Fibroblast of villous mesenchyme (primary cell): ENCODE measurements at places on chromosomes 5 and 9.

DNA sequence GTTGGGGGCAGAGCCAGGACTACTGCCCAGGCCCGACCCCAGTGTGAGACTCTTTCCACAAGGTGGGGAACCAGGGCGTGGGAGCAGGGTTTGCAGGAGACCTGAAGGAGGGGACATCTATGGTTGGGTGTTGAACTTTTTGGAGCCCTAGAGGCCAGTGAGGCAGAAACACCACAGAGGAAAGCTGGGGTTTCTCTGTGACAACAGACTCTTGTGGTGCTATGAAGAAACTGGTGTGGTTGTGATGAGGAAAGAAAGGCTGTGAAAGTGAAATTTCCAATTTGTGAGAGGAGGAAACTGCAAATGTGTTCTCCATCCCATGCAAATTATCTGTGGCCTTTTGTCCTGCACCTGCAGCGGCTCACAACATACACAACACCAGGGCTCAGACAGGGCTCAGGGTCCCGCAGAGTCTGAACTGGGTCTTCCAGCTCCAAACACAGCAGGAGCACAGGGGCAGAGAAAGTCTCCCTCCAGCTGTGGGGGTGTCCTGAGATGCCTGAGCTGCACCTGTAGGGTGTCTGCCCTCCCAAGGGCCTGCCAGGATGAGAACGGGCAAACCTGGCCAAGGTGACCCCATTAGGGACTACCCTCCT is 51.4 kb upstream of the GRHPR start:
- no peak for DNase-seq

DNA sequence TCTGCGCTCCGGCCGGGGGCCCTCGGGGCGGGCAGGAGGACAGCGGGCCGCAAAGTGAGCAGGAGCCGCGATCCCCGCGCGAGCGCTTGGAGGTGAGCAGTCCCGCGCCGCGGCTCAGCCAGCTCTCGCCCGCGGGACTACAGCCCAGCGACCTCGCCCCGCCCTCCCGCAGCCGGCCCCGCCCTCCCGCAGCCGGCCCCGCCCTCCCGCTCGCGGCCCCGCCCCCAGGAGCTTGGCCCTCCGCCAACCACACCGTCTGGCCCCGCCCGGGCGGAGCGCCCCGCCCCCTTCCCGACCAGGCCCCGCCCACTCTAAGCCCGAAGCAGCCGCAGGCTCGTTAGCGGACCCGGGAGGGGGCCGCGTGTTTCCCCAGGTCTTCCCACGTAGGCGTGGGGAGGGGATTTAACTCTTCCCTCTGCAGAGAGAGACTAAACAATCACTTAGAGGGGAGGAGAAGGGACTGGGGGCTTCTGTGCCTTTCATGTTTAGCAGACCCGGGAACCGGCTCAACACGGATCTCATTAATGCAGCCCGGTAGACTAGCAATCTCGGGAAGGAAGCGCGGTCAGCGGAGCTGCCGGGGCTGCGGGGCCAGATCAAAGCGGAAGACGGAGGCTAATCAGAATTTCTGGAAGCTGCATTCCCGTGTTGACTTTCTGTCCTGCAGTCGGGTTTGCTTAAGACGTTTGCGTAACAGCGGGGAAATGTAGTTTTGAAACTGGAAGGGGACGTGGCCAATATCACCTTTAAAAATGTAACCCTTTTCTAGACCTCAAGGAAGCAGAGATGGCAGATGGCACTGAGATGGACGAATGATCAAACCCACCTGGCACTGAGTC is at the start of gene MYO10:
MYO10 (minus strand) TSS at position 139 of the 839 bp plus-strand sequence. CDS start 480 bp downstream, outside the sequence.
- DNase-seq = peak; percentile 91

GRCh38 chr9:132651259-132651658 is 18.5 kb downstream of the DDX31 start:
- peak; percentile 96 for DNase-seq

DNA sequence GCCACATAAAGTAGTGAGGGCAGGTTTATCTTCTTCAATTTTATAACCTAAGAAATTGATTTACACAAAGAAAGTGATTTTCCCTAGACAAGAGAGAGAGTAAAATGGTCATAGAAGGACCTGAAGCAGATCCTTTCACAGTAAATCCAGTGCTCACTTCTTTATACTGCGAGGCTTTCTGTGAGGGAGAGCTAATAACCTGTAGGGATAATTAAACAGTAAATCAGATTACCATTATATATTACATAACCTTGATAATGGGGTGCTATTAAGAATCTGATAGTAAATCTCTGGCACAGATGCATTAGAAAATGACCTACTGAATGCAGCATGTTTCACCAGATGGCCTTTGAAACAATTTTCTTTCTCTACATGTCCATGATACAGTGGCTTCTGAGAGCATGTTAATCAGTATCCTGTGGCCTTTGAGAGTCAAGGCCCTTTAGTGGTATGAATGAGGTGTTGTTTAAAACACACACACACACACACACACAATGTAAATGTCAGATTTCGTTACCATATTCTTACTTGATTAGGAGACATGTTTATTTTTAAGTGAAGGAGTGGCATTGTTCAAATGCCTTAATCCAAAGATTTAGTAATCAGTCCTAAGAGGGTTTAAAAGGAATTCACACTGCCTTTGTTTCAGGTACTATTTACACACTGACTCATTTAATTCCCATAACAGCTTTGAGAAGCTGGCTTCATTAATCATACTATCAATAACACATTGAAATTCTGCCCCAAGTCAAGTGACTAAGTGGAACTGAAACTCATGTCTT is 124.7 kb downstream of the ALDH1A1 start:
- DNase-seq = peak; percentile 10
